ENCODE measurements at places on chromosomes 13 and 19.

- DNase-seq, result no peak
Observed at GRCh38 chr19:6204212-6204611, 68.7 kb downstream of the ACSBG2 start.

GRCh38 chr19:21519488-21519887, 14.1 kb downstream of the ZNF429 start:
- no peak for DNase-seq

- DNase-seq, result no peak
Observed at GRCh38 chr13:40394304-40394985, 272.0 kb downstream of the FOXO1 start.

DNA sequence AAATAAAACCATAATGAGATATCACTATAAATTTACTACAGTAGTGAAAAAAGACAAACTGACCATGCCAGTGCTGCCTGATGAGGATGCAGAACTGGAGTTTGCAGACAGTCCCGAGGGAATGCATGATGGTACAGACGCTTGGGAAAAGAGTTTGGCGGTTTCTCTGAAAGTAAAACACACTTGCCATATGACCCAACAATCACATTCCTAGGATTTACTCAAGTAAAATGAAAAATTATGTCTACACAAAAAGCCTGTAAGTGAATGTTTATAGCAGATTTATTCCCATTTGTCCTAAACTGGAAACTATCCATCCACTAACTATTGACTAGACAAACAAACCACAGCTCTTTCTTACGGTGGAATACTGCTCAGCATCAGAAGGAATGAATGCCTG, 271.0 kb downstream of the DNAJC15 start:
- no peak for DNase-seq

- DNase-seq, result peak; percentile 87
Observed at GRCh38 chr19:32976223-32976805, 4.3 kb downstream of the FAAP24 start.

- peak; percentile 72 for DNase-seq
Observed at GRCh38 chr19:16594131-16594586, 21.9 kb upstream of the SLC35E1 start.

DNA sequence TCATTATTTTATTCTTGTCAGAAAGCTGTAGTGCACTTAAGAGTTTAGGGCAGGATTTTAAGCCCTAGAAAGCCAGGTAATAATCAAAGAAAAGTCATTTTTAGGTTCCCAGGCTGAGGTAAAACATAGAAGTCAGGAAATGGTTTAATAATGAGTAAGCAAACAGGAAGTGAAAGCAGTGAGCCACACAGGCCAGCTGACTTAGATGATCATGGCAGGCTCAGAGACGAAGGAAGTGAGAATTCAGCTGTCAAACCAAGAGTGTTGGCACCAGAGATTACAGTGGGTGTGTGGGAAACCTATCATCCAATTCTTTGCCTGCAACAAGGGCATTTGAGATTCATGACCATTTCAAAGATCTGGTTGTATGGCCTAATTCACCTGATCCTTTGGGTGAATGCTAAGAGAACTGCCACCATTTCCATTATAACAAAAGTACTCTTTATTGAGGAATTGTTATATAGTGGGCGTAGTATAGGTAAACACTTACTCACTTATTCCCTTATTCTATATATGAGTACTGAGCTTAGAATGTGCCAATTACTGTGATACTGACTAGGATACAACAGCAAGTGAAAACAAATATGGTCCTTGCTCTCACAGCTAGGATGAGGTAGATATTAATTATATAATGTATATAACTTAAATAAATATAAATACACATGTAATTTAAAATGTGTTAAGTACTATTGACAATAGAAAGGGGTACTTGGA, 103.7 kb upstream of the EDNRB start:
- peak; percentile 70 for DNase-seq

DNA sequence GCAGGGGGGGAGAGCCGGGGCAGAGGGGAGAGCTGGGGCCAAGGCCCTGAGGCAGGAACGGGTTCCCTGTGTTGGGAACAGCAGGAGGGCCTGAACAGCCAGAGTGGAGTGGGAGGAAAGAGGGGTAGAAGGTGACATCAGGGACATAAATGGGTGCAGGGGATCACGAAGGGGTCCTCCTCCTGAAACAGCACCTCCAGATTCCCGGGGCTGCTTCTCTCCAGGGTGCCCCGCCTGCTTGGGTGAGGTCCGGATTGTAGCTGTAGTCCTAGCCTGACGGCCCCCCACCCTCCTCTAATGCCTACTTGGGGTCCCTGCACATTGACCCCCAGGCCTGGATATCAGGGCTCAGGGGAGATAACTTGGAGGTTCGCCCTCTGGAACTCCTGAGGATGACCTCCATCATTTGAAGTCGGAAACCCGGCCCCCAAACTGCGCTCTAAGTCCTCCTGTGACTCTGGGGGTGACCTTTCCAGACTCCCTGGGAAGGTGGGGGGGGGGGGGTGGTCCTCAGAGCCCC, 473 bp upstream of the SCN1B start:
- no peak for DNase-seq

GRCh38 chr19:8569066-8569771, 8.0 kb downstream of the MYO1F start:
- peak; percentile 86 for DNase-seq

DNA sequence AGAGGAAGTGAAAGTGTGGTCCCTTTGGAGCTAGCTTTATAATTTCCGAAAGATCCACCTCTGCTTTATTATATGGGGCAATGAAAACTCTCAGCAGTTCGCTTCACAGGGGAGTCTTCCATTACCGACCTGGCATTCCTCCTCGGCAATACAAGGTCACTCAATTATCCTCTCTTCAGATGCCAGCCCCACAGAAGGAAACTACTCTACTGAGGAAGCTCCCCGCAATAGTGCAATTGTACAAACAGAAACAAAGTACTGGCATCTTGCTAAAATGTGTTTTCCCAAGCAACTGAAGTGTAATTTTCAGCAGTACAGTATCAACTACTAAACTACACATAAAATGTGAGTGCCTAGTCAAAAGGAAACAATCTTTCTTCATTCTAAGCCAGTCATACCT, 702.0 kb downstream of the PCDH9 start:
- no peak for DNase-seq

DNA sequence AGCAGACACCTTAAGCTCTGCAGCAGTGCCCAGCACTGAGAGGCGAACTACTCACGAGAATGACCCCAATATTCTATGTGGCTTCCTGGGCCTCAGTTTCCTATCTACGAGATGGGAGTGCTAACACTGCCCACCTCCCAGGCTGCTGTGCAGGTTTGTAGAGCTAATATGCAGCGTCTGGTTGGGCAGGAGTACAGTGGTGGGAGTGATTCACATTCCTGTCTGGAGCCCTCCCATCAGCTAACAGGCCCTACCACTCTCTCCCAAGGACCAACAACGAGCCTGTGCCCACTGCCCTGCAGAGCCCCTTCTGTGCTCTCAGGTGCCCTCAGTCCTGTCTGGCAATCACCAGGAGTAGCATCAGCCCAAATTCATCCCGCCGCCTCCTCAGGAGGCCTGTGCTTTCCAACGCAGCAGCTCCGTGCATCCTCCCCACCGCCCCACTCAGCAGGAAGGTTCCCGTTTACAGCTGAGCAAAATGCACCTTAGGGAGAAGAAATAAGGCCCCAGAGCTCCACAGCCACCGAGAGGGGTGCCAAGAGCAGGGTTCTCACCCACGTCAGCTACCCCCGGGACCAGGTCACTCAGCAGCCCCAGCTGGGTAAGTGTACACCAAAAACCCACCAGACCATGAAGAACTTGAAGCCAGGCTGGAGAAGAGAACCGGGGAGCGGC, 6.6 kb downstream of the AKT2 start:
- DNase-seq, result no peak

DNA sequence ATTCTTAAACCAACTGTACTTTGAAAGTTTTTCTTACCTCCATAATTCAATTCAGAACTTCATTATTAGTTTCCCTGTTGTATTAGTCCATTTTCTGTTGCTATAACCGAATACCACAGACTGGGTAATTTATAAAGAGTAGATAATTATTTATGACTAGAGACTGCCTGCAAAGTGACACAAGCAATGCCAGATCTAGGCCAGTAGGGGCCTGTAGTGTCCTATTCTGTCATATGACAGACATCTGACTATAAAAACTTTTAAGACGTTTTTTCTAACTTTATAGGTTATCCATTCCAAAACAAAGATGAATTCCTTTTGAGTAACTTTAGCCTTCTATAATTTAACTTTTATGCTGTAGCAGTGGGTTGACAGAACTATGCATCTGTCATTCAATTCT, 2783.8 kb downstream of the PCDH9 start:
- no peak for DNase-seq

GRCh38 chr13:64332048-64332447, 2898.1 kb downstream of the PCDH9 start:
- no peak for DNase-seq

DNA sequence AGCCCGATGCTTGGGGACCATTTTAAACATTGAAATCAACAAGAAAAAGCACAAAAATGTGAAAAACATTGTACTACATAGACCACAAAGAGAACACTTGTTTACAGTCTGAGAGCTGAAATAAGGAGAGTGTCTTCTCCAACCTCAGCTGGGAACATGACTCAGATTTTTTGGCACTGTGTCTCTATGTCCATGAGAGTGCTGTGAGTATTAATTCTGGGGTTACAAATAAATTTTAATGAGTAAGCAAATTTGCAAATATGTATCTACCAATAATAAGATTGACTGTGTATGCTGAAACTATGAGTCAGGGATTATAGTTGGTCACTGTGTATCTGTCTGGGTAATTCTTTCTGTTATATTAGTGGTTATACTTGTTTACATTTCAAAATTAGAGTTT, 174.0 kb downstream of the DCT start:
- DNase-seq, result no peak

DNA sequence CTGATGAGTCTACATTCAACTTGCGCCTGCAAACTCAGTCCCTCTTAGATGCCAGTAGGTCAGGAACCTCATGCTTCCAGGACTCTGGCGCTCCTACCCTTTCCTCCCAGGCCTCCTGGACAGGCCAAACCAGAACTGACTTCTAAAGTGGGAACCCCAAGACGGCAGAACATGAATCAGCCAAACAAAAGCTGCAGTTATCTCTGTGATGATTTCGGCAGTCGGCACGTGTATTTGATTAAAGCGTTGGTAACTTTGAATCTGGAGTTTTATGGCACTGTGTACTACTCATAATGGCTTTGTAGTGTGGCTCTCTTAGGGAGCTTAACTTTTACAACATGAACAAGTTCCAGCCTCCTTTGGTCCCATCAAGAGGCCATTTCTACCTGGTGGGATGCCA, 13.7 kb downstream of the ACTN4 start:
- DNase-seq, result no peak

DNA sequence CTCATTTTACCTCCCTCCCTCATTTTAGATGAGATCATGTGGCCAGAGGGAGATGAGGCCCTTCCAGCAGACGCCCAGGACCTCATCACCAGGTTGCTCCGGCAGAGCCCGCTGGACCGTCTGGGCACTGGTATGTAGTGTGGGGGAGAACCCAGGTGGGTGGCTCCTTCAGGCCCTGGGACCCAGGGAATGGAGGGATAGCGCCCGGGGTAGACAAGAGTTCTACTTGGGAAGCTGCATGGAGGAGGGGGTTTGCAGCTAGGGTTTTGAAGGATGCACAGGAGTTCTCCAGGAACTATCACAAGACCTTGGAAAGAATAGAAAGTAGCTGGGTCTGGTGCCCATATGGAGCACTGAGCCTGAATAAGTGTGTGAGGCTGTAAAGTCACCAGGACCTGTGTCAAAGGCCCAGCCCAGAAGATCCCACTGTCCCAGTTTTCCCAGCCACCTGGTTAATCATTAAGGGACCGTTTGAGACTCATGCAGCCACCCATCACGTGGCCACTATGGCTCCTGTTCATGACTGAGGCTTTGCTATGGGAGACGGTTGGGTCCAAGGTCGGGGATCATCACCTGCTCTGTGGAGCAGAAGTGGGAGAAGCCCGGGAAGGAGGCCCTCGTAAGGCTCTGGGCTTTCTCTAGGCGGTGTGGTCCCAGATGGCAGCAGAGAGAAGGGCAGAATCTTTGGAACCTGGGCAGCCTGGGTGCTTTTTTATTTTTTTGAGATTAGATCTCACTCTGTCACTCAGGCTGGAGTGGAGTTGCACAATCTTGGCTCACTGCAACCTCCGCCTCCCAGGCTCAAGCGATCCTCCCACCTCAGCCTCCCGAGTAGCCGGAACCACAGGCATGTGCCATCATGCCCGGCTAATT, 17.0 kb upstream of the PIK3R2 start:
- no peak for DNase-seq

DNA sequence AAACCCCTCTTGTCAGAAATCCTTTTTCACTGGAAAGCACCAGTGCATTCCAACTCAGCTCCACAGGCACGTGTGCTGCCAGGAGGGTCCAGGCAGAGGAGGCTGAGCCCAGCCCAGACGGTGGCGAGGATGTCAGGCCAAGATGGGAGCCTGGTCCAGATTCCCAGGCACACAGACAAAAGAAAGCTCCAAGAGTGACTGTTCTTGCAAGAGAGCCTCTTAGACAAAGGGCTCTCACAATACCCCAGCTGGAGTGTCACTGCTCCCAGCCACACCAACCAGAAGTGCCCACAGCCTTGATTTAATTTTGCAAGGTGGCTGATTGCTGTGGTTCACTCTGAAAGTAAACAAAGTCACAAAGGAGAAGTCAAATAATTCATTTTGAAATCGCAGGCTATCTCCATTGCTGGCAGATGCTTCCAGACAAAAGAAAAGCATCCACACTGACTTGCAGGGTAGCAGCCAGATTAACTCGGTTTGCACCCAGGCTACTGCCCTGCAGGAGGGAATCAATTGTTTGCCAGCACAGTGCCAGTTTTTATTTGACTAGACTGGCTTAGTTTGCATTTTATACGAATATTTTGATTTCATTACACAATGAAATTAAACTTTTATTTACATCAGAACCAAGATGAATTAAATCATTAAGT, 95.1 kb downstream of the RAB20 start:
- no peak for DNase-seq

GRCh38 chr13:100835695-100836094, 161.1 kb upstream of the TMTC4 start:
- DNase-seq, result no peak

GRCh38 chr13:99389520-99390304, 82.5 kb upstream of the GPR183 start:
- DNase-seq, result peak; percentile 13

DNA sequence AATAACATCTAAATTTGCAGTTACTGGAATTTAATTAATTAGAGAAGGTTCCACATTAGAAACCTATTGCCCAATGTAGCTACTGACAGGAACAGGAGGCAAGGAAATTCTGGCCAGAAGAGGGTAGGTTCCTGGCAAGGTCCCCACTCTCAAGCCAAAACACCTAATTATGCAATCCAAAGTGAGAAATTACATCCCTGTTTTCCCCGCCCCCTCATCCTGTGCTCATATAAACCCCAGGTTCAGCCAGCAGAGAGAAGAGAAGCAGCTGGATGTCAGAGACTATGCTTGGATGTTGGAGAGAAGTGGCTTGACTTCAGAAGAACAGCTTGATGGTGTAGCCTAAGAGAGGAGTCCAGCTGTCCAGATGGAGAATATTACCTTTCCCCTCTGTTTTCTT, 951.3 kb upstream of the PRR20A start:
- DNase-seq, result no peak

- no peak for DNase-seq
Observed at GRCh38 chr13:23144431-23144830, 36.3 kb upstream of the SGCG start.
